Lower lobe of right lung (tissue), 2 donors: ENCODE measurements at places on chromosomes 7 and 10. TPM values are rescaled to one million over a fixed set of nuclear protein-coding genes. Genes with fewer than 3 reads are reported as not detected.

GRCh38 chr10:17675638-17676037 lies 31.7 kb downstream of the STAM start:
- no peak overlapping the region for H3K27ac ChIP-seq
- no peak overlapping the region for H3K4me3 ChIP-seq
- H3K4me1 ChIP-seq: peaks cover 10% of the 10 kb centered on the region
- no peak for DNase-seq

DNA sequence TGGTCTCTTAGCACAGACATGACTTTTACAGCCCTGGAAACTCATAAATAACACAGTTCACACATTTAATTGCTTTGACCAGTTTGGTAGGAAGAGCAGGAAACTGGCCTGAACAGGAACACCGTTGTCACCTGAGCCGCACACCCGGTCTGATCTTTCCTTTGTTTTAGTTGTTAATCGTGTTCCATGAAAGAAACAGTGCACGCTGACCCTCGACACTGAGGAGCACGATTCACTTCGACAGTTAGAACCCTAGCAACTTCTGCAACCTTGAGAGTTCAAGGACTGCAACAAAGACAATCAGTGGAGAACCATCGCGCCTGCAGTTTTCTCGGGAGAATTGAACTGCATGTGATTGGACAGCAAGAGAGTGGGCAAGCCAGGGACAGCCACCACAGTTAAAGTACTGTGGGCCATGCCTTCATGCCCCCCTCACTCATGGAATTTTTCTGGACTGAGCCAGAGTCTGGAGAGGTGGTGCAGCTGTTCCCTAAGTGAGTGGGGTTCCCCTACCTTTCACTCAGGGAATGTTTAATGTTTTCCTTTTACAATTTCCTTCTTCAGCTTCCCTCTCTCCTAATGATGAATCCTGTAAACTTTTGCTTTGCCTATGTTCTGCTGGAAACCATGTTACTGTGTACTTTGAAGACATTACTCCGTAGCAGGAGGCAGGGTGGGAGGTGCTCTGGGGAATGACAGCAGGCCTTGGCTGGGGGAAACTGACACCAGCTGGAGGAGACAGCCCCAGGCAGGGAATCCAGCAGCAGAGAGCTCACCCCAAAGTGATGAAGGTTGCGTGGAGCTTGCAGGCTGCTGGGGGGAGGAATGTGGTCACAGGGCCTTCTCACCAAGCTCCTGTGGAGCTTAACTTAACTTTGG lies 198.7 kb downstream of the ZNF438 start:
- H3K4me3 ChIP-seq: no peak overlapping the region
- DNase-seq: no peak
- no peak overlapping the region for H3K27ac ChIP-seq
- no peaks in the 10 kb centered on the region for H3K4me1 ChIP-seq
- no peaks in the 10 kb centered on the region for H3K36me3 ChIP-seq

DNA sequence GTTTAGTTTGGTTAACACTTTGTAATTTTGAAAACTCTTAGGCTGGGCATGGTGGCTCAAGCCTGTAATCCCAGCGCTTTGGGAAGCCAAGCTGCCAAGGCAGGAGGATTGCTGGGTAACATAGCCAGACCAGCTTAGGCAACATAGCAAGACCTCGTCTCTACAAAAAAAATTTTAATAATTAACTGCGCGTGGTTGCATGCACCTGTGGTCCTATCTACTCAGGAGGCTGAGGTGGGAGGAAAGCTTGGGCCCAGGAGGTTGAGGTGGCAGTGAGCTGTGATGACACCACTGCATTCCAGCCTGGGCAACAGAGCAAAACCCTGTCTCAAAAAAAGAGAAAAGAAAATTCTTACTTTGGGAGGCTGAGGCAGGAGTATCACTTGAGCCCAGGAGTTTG lies 18.2 kb downstream of the MYOZ1 start:
- H3K36me3 ChIP-seq: no peaks in the 10 kb centered on the region
- H3K27me3 ChIP-seq: no peaks in the 10 kb centered on the region

DNA sequence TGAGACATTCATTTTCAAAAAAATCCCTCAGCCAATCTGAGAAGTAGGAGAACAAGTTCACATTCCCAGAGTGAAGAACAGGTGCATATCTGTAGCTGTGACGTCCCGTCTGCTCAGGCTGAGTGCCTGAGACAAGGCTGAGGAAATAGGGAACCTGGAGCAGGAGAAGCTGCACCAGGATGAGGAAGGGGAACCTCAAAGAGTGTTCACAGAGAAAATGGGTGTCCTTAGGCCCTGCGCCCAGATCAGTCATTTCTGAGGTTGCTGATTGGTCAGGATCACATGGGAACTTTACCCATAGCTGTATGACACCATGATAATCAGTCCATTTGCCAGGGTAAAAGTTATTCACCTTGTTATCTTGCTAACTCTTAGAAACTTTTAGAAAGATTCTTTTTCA lies 34.2 kb upstream of the TARP start:
- H3K27ac ChIP-seq: no peak overlapping the region
- H3K4me1 ChIP-seq: peaks cover 4% of the 10 kb centered on the region
- H3K36me3 ChIP-seq: no peaks in the 10 kb centered on the region
- no peak for DNase-seq

DNA sequence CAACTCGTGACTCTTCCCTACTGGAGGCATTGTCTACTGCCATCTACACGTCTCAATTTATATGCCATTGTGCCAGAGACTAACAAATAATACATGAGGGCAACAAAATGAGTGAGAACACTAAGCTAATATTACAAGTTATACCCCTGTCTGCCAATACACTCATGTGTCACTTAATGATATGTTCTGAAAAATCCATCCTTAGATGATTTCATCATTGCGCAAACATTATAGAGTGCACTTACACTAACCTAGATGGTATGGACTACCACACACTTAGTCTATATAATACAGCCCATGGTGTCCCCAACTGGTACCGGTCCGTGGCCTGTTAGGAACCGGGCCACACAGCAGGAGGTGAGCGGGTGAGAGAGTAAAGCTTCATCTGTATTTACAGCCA lies 64.3 kb upstream of the CTNNA3 start:
- H3K27me3 ChIP-seq: no peaks in the 10 kb centered on the region
- H3K4me3 ChIP-seq: no peak overlapping the region
- H3K36me3 ChIP-seq: no peaks in the 10 kb centered on the region
- no peak overlapping the region for H3K27ac ChIP-seq

DNA sequence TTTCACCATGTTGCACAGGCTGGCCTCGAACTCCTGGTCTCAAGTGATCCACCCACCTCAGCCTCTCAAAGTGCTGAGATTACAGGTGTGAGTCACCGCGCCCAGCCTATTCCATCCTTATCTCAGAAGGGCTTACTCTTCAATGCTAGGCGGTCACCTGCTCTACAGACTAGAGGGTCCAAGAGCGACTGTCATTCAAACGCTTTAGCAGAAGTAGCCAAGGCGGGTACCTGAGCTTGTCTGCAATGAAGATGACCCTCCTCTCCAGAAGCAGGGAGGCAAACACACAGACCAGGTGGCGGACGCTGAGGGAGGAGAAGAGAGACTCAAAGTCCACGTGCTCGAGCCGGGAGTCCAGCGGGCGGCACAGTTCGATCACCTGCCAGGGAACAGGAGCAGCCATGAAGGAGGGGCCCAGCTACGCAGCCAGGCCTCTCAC lies 65.1 kb upstream of the MKRN1 start:
- DNase-seq: no peak
- H3K27me3 ChIP-seq: no peaks in the 10 kb centered on the region
- peaks cover 12% of the 10 kb centered on the region for H3K4me1 ChIP-seq
- H3K36me3 ChIP-seq: peaks cover 8% of the 10 kb centered on the region
- no peak overlapping the region for H3K4me3 ChIP-seq

GRCh38 chr10:58830697-58831096 lies 318.0 kb downstream of the BICC1 start:
- no peaks in the 10 kb centered on the region for H3K27me3 ChIP-seq
- H3K27ac ChIP-seq: no peak overlapping the region
- no peaks in the 10 kb centered on the region for H3K36me3 ChIP-seq
- H3K4me1 ChIP-seq: no peaks in the 10 kb centered on the region

DNA sequence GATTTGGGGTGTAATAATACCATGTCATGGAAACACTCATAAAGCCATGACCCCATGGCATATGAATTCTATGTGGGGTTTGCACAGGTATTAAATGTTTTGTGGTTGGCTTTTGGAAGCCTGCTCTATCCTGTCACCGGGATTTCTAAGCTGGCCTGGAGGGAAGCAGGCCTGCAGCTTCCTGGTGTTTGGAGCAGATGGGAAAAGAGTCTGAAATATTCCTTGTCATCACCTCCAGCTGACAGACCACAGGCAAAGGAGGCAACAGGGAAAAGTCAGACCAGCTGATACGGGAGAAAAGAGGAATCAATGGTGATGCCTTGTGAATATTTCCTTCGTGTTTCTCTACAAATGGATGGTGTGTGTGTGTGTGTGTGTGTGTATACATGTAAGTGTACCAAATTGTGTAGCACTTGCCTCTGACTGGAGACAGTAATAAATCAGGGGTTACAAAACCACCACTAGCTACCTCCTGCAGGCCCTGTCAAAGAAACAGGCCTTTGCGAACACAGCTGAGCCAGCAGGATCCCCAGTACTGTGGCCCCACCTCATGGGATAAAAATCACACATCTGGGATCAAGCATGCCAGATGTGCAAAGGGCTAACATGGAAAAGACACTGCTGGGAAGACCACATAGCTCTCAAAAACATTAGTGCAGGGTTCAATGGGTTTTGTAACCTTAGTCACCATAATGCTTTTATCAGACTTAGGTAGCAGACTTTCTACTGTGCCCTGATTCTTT lies 120.8 kb upstream of the HPS1 start:
- no peak overlapping the region for H3K27ac ChIP-seq
- H3K4me1 ChIP-seq: no peaks in the 10 kb centered on the region
- no peak overlapping the region for H3K4me3 ChIP-seq
- DNase-seq: no peak
- no peaks in the 10 kb centered on the region for H3K27me3 ChIP-seq

- peaks cover 91% of the 10 kb centered on the region for H3K36me3 ChIP-seq
- H3K27ac ChIP-seq: no peak overlapping the region
- no peaks in the 10 kb centered on the region for H3K4me1 ChIP-seq
- no peak overlapping the region for H3K4me3 ChIP-seq
Observed at GRCh38 chr7:43799605-43800004, 41.1 kb downstream of the BLVRA start.

DNA sequence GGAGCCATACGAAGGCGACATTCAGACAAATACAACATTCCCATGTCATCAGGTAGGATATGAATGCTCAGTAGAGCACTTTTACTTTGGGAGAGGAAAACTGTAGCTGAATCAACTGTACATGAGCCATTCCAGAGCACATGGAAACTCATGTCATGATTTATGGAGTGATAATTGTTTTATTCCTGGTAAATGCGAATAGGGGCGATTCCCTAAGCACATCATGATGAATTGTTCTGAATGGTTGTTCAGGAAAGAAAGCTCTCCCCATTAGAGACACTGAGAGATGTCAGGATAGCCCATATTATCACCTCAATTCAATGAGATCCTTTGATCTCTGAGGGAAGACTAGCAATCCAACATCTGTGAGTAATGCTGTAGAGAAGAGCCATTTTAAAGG lies 243.6 kb downstream of the FOXP2 start:
- no peak overlapping the region for H3K4me3 ChIP-seq
- H3K27me3 ChIP-seq: no peaks in the 10 kb centered on the region
- no peaks in the 10 kb centered on the region for H3K36me3 ChIP-seq
- no peak overlapping the region for H3K27ac ChIP-seq
- DNase-seq: no peak
- no peaks in the 10 kb centered on the region for H3K4me1 ChIP-seq

DNA sequence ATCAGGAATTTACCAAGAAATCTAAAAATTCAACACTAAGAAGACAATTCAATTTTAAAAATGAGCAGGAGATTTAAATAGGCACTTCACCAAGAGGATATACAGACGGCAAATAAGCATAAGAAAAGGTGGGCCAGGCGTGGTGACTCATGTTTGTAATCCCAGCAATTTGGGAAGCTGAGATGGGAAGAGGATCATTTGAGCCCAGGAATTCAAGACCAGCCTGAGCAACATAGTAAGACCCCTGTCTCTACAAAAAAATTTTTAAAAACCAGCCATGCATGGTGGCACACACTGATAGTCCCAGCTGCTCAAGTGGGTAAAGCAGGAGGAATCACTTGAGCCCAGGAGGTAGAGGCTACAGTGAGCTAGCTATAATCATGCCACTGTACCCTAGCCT lies 3.5 kb upstream of the AKR1D1 start:
- DNase-seq: no peak
- H3K4me1 ChIP-seq: no peaks in the 10 kb centered on the region
- no peaks in the 10 kb centered on the region for H3K36me3 ChIP-seq

DNA sequence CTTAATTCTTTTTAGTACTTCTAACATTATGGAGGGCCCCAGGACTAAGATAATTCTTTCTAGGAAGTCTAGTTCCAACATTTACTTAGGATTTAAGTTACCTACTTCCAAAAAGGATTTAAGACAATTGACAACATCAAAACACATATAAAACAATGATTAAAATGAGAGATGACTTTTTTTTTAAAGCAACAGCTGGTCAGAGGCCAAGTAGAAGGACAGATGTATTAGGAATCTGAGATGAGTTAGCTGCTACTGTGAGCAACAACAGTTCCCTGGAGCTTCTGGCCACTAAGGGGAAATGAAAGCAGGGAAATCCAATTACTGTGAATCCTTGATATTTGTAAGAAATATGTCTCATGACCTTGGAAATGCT lies 222.3 kb downstream of the PHTF2 start:
- H3K4me1 ChIP-seq: peaks cover 17% of the 10 kb centered on the region
- no peaks in the 10 kb centered on the region for H3K36me3 ChIP-seq
- no peaks in the 10 kb centered on the region for H3K27me3 ChIP-seq
- DNase-seq: no peak
- H3K27ac ChIP-seq: no peak overlapping the region

GRCh38 chr10:35961501-35961900 lies 319.4 kb upstream of the FZD8 start:
- no peak overlapping the region for H3K4me3 ChIP-seq
- no peaks in the 10 kb centered on the region for H3K36me3 ChIP-seq
- H3K27me3 ChIP-seq: no peaks in the 10 kb centered on the region
- no peak for DNase-seq
- H3K27ac ChIP-seq: no peak overlapping the region
- peaks cover 4% of the 10 kb centered on the region for H3K4me1 ChIP-seq

DNA sequence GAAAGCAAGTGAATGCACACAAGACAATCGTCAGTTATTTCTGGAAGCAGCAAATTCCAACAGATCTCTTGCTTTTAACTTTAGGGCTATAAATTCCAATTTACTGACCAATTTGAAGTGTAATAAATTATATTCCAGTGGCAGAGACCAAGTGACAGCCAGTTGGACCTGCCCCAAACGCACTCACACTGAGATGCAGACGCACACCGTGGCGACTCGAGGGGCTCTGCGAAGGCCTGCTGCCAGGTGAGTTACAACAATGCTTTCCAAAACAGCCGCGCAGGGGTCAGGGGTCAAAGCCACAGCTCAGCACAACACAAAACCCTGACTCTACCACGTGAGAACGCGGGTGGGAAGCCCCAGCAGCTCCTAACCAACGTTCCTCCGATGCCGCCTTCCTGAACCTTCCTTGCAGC lies 97.4 kb downstream of the ZRANB1 start:
- H3K4me1 ChIP-seq: peaks cover 63% of the 10 kb centered on the region
- peak overlapping the region; percentile 42 for H3K27ac ChIP-seq
- H3K36me3 ChIP-seq: peaks cover 5% of the 10 kb centered on the region
- DNase-seq: peak; percentile 43
- H3K4me3 ChIP-seq: no peak overlapping the region

The MOGAT3 gene
- total RNA-seq: not detected

The BUB3 gene
- total RNA-seq: 67.3 TPM

The ACTA2 gene
- total RNA-seq: 204 TPM

The HDAC9 gene
- 14.3 TPM for total RNA-seq

The FZD1 gene
- total RNA-seq: 20.1 TPM

The SPRN gene
- total RNA-seq: not detected

The MAPK8 gene
- 47.9 TPM for total RNA-seq

The EPHB6 gene
- 12.2 TPM for total RNA-seq

The SH2D4B gene
- 1.4 TPM for total RNA-seq
